ENCODE measurements at places on chromosomes 5 and 9.

DNA sequence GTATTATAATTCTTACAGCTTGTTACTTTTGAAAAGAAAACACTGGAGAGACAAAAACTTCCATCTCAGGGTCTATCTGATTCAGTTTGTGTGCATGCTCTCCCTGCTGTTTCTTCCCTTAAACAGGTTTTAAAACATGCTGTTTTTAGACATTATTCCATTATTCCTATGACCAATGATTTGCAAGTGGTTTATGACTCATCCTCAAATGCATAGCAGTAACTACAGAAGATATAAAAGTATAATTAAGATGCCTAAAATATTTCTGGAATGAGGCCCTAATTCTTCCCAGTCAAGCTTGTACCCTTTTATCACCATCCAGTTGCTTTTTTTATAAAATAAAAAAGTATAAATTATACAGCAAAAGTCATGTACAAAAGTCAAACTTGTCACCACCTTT is 3.7 kb downstream of the DTWD2 start:
- DNase-seq = no peak

- DNase-seq = no peak
Measured at GRCh38 chr5:7978991-7979390, 110.0 kb downstream of the MTRR start.

DNA sequence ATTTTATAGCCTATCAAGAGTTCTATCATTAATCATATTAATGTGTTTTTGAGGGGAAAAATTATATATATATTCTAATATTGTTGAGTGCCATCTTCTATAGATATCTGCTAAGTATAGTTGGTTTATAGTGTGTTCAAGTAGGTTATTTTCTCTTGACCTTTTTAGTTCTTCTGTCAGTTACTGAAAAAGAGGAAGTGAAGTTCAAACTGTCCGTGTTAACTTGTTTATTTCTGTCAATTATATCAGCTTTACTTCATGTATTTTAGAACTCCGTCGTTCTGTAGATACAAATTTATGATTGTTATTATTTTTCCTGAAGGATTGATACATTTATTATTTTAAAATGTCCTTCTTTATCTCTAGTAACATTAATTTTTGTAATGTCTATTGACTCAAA is 1209.1 kb downstream of the CDH12 start:
- DNase-seq = no peak

- no peak for DNase-seq
Measured at GRCh38 chr5:5665225-5666075, 243.0 kb downstream of the ICE1 start.

DNA sequence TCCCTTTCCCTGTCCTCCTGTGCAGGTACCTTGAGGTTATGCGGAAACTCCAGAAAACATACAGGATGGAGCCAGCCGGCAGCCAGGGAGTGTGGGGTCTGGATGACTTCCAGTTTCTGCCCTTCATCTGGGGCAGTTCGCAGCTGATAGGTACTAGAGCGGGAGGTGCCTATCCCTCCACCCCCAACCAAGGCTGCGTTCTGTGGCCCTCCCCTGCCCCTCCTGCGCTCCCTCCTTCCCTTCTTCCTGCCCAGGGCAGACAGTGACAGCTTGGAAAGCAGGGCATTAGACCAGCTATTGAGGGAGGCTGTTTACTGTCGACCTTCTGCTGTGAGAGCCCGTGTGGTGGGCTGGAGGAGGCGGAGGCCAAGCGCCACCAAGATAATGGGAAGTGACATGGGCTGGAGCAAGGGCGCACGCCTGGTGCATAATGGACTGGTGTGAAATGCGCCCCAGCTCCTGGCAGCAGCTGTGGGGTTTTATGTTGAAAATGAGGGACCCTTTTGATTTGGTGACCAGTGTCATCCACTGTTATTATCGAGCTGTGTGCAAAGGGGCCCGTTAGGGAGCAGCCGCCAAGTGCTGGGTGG is 25.3 kb downstream of the PTPA start:
- DNase-seq = no peak

- DNase-seq = no peak
Measured at GRCh38 chr5:54944364-54944763, 41.0 kb downstream of the ESM1 start.

DNA sequence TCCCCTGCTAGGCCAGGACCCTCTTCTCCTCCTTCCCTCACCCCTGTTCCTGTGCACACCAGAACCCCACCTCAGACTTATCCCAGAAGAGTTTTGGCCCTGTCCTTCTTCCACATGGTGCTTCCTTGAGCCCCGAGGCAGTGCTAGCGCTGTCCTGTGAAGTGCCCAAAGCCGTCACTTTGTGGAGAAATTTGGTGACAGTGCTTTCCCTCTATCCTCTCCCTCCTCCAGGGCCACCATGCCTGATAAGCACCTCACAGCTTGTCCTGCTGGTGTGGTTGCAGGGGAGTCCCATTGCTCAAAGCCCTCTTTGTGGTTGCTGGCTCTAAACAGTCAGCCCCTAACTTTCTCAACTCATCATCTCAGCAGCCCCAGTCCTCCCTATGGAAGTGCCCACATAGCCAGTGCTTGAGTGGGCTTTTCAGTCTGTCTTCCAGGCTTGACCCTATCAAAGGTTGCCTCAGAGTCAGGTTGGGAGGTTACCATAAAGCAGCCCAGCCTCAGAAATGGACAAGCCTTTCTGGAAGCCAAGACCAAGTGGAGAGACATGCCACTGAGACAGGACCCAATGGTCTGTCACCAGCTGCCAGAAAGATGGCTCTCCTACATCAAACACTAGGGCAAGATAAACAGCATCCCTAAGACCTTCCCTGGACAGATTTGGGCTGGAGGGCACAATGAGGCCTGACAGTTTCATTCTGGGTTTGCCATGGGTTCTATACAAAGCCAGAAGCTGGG is 18.0 kb downstream of the IGIP start:
- no peak for DNase-seq

GRCh38 chr5:7207979-7208378 is 188.0 kb upstream of the ADCY2 start:
- no peak for DNase-seq

- DNase-seq = no peak
Measured at GRCh38 chr5:50727845-50728244, 61.4 kb downstream of the PARP8 start.

DNA sequence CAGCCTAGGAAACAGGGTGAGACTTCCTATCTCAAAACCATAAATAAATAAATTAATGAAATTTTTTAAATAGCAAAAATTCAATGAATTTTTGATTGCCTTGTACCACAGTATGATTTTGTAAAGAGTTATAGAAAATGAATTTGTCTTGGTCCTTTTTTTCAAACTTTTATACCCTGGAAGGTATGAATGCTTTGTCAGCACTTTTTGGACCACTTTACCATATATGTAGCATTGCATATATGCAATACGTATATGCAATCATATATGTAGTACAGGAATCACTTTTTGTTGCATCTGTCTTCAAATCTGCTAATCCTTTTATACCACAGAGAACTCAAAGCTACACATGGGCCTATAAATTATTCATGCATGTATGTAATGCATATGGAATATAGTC is 9.2 kb upstream of the SMIM15 start:
- no peak for DNase-seq

DNA sequence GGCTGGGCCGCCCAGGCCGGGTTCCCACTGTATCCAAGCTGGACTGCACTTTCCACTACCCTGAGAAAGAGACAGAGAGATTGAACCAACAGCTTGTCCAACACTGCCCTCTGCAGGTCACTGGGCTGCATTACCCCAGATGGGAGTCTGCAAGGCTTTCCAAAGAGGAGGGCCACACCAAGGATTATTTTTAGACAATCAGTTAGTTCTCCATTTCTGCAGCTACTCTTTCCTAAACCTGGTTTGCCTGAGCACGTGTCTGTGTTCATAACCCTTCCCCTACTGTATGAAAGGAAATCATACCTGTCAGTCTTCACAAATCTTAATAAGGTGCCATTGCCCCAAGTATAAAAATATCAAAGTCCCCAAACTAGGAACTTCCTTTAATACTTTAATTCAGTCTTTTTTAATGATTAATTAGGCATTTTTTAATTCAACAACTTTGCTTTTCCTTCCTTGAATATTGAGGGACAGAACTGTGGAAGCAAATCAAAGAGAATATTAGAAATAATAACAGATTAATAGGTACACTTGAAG is 13.4 kb upstream of the FGF1 start:
- DNase-seq = peak; percentile 90

DNA sequence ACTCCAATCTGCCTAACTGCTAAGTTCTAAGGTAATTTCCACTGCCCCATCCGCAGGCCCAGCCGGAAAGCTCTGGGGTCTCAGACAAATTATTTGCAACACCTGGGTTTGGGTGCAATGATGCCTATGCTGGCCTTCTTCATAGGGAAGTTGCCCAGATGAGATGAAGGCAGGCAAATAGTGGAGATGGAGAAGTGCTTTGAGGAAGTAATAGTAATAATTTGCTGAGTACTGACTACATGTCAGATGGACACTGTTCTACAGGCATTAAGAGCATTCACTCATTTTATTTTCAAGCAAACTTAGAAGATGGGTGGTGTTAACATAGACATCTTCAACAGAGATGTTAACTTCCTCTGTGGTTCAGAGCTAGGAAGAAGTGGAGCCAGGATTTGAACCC is 3.8 kb downstream of the PCDH12 start:
- DNase-seq = no peak

- no peak for DNase-seq
Measured at GRCh38 chr5:143154510-143155370, 248.7 kb downstream of the NR3C1 start.

DNA sequence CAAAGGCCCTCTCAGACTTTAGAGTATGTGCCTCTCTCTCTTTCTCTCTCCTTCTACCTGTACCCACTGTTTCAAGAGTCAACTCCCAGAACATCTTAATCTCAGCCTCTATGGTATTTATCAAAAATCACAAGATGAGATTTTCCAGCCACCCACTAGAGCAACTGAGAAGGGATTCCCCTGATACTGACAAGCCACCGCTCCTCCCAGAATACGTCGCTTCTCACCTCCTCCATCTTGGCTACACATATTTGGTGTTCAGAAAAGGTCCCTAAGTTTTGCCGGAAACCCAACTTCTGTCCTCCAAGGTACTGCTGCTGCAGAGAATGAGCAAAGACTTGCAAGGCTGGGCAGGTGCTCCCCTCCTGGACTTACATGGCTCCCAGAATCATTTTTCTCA is 6.1 kb downstream of the GARIN3 start:
- DNase-seq = no peak

DNA sequence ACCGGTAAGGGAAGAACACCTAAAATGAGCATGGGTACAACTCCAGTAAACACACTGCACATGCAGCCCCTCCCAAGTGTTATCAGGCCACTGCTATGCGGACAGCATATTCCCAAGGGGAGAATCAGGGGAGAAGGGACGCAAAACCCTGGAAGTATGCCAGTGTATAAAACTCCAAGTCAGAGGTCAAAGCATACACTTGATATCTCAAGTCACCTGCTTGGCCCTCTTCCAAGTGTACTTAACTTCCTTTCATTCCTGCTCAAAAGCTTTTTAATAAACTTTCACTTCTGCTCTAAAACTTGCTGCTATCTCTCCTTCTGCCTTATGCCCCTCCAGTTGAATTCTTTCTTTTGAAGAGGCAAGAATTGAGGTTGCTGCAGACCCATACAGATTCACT is 408.1 kb downstream of the HTR1A start:
- DNase-seq = no peak

DNA sequence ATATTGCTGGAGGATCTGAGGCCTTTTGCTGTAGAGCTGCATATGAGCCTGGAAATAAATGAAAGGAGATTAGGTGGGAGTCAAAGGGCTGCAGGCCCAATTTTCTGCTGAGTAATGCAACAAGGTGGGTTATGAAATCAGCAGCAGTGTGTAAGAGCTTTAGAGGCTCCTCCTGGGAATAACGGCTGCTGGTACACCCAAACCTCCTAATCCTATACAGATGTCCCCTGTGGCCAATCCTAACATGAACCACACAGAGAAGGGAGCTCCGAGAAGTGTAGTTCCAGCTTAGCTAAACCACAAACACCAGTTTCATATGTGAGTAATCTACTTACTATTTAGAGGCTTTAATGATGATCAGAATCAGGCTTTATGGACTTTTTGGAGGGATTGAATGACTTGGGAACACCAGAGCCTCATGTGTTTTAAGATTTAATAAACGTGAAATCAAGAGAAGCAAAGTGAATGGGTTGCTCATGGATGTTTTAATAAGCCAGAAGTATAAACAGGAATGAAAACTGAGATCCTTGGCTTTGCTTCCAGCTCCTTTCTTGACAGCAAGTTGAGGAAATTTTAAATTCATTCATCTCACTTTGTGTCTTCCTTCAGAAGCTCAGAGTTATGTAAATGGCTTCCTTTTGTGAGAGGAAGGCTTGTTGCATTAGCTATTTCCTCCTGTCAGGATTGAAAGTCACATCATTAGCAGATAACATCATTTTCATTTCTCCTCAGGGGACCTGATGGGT is 437.5 kb downstream of the TMEM232 start:
- DNase-seq = no peak

DNA sequence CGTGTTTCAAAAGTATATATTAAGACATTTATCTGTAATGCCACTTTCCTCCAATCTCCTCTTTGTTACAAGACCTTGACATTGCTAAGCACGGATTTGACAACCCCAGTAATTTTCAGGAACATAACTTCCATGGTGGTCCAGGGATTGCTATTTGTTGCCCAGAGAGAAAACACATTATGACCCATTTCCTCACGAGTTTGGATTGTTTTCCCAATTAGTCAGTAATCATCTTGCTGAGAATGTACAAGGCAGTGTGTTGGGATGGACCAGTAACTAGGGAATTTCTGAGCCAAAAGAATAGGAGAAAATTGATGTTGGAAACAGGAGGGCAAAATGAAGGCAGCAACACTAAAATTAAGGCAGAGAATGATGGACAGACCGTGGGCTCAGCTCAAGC is 574.1 kb downstream of the EBF1 start:
- DNase-seq = no peak

DNA sequence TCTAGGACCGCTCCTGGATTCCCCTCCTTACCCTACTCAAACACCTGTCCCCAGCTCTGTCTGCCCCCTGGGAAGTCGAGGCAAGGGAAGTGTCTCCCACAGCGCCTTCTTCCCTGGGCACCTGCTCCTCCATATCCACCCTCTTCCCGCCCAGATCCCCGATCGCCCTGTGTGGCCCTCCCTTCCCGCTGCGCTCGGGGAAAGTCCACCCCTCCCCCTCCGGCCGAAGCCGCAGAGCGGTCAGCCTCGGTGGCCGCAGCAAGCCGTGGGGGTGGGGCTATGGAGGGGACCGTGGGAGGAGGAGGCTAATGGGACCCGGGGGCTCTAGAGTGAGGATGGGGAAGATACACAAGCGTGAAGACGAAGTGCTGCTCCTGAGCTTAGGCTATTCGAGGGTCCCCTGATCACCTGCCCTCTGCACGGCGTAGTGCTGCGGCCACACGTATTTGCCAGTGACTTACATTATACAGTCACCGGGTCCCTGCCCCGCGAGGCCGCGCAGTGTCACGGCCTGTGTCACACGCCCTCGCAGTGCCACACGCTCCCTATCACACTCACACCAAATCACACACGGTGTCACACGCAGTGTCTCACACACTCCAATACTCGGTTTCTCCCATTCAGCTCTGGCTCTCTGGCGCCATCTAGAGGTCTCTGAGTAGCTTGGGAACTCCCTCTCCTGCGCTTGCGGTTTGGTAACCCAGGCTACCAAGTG is 658 bp upstream of the PCDH1 start:
- peak; percentile 86 for DNase-seq

- no peak for DNase-seq
Measured at GRCh38 chr5:163914910-163915309, 409.5 kb downstream of the MAT2B start.

Data from left ventricle myocardium inferior (tissue), 1 donor.